ENCODE measurements at places on chromosomes 7 and 10.

DNA sequence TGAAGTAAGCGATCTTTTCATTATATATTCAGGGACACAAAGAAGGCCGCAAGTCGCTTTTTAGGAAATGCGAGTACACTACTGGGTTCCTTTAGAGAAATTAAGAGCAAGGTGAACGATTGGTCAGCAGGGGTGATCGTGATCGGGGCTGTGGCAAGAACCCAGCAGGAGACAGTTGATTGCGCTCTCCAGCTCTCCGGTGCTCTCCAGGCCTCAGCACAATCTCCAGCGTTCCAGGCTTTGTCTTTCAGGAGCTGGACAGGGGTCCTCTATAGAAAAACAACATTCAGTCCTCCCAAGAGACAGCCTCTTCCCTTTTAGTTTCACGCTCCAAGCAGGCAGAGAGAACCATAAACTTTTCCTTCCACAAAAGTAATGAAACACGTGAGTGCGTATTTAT is 170.5 kb upstream of the KLF6 start:
- DNase-seq: no peak

DNA sequence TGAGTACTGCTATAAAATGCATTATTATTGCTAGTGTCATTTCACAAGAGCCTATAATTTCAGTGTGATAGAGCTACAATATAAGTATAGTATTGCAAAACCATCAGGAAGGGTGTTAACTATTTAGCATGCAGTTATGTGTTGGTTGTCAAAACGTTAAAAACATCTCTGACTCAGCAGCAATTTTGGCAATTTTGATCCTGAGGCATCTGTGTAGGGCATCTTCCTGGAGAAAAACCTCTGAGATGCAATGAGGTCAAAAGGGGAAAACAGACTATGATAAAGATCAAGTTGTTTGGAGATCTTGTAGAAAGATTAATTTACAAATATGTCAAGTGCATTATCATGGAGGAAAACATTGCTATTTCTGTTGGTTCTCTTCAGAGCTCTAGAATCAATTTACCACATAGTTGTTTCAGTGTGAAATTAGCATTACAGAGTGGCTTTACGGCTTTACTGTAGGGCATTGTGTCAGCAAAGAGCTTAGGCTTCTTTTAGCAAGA is 5.3 kb downstream of the CFTR start:
- DNase-seq: no peak

DNA sequence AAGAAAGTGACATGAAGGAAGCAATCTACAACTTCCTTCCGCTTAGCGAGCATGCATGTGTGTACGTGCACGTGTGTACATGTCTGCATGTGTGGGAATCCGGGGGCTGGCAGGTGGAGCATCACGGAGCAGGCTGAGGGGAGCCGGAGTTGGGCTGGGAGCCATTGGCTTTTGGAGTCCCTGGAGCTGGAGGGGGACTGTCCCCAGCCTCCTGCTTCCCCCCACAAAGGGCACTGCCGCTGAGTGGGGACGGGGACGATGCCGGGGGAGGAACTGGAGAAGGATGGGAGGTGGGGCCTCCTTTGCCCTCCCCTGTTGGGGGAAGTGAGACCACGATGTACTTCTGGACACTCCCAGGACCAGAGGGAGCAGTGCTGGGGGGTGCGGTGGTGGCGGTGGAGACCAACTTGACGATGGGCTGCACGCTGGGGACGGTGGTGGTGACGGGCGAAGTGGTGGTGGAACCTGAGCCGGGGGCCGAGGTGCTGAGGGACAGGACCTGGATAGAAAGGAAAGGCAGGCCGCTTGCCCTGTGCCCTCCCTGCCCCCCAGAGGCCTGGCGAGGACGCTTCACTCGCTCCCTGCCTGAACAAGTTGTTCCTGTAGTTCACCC is 5.8 kb downstream of the AP4M1 start:
- no peak for DNase-seq

- no peak for DNase-seq
Measured at GRCh38 chr10:11110539-11110938, 92.9 kb downstream of the CELF2 start.

DNA sequence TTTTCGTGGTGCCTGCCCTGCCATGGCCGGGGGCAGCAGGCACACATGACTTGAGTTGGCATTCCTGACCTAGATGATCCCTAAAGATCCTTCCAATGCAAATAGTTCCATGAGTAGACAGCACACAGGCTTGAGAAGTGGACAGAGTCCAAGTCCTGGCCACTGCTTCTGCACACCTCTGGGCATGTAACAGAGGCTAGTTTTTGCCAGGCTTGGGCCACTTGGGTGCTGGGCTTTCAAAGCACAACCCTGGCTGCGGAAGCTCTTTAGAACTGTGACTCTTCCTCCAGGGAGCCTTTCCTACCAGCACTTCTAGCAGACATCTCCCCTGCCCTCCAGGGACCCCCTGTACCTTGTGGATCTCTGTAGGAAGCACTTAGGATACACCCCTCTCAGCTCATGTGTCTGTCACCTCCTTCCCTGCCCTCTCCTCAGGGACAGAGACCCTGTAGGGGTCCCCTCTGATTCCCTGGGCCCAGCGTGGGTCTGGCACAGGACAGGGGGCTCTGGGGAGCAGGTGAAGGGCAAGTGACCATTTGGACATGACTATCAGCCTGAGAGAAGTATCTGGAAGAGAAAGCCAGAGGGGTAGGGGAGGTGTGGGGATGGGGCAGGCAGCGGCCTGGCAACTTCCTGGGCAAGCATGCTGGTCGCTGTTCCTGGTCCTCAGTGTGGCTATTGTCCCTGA is 36.2 kb downstream of the ZCCHC24 start:
- no peak for DNase-seq

- DNase-seq: no peak
Measured at GRCh38 chr10:91566115-91566514, 66.8 kb downstream of the PPP1R3C start.

DNA sequence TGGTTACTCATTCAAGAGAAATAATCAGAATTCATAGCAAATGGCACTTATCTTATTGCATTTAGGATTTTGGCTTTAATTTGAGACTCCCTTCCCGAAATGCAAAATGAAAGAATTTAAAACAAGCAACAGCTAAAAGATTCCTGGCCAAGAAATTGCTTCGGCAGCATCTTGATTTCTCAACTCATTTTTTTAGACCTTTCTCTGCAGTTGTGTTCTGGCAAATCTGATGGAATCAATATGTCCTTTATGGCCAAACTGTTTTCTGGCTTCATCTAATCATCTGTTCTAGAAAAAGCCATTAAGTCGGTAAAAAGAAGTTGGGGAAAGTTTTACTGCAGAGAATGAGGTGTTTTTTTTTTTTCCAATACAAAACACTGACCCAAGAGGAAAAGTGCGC is 172.1 kb downstream of the SLC16A9 start:
- no peak for DNase-seq

- DNase-seq: no peak
Measured at GRCh38 chr7:16590424-16590823, 55.1 kb downstream of the ANKMY2 start.

DNA sequence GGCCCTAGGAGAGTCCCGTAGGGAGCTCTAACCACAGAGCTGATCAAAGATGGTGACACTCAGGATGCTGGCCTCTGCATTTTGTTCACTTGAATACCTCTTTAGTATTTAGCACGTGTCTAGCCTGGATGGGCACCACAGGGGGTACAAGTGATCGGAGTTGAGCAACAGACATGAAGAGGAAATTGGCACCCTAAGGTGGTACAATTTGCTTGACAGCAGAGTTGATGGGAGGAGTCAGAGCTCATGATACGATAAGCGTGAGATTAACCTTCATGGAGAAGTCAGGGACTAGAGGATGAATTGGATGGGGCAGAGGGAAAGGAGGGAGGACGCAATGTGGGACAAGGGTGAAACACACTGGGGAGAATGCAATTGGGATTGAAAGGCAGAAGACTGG is 9.9 kb upstream of the ZNF212 start:
- DNase-seq: no peak

- no peak for DNase-seq
Measured at GRCh38 chr7:101340379-101340778, 18.8 kb upstream of the IFT22 start.

DNA sequence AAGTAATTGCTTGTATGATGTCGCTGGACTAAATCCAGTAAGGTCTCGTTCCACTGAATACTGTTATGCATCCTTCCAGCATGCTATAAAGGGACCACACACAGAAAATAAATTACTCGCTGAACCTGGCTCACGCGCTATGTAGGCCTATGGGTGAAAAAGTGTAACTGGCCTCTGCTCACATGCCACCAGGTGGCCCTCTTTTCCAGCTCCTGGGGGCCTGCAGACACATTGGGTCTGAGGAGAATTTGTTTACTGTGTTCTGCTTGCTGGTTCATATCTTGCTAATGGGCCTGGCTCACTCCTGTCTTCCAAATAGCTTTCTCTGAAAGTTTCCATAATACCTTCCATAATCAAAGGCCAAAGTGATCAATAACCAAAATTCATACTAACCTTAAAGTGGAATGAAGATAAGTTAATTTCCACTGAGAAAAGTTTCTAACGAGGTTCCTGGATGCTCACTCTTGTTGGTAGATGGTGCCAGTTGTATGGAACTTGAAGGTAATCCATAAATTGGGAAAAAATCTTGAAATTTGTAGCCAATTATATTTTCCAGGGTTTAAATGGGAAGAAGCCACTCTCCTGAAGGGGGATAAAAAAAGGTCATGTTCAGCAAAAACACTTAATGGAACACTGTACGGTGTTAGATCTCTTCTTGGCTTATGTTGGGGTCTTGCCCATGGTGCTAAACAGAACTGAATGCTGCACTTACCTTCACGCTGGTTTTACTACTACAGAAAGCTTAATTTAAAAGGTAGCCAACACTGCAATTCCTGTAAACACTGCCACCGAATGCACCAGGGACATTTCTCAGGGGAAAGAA is 27.0 kb upstream of the ZPBP start:
- DNase-seq: no peak

DNA sequence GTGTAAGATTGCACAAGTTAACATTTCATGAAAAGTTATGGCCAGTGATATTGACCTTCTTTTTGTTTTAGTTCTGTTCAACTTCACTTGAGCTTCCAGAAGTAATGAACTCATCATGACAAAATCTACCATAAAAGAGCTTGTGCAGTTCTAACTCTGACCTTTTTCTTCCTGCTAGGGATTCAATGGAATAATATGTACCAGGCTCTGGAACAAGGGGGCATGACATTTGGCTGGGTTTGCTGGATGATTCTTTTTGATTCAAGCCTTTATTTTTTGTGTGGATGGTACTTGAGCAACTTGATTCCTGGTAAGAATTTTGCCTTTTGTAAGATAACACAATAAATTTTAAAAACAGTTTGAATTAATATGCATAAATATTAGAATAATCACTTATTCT is 205.0 kb downstream of the ABCA13 start:
- peak; percentile 52 for DNase-seq

DNA sequence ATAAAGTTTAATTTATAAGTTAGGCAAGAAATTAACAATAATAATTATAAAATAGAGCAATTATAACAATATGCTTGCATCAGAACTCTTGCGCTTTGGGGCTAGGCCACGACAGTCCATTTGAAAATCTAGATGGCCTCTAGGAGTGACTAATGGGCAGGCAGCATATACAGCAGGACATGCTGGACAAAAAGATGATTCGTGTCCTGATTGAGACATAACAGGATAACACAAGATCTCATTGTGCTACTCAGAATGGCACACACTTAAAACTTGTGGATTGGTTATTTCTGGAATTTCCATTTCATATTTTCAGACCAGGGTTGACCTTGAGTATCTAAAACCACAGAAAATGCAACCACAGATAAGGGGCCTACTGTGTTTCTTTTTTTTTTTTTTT is 27.5 kb downstream of the CTNNA3 start:
- DNase-seq: peak; percentile 39

- peak; percentile 22 for DNase-seq
Measured at GRCh38 chr7:73338321-73338720, 10.4 kb downstream of the FKBP6 start.

DNA sequence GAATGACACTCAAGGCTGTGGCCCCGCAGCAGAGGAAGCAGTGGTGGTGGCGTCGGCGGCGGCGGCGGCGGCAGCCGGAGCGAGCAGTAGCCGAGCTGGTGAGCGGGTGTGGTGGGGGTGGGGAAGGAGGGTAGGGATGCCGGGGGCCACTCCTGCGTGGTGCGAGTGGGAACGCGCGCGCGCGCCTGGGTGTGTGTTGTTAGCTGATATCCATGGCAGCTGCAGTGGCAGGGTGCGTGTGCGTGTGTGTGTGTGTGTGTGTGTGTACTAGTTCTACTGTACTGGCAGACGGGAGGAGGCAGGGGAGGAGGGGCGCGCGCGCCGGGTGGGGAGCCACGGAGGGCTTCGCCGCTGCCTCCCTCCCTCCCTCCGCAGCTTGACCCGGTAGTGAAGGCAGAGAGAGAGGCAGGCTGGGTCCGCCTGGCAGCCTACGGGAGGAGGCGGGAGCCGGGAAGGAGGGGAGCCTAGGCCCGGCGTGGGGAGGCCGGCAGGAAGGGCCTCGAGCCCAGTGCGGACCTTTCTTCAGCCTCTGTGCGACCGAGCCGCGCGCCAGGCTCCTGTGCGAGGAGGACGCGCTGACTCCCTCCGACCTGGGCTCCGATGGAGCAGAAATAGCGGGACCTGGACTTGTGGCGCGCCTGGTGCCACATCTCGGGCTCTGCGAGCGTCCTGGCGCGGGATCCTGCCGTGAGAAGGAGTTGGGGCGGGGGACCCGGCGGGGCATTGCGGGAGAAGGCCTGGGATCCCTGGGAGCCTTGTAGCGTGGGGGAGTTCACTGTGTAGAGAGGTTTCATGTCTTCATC is at the start of gene MAGI2:
Gene MAGI2 (minus strand): TSS at position 110 of the 803 bp plus-strand sequence. CDS start 347 bp downstream, outside the sequence.
- peak; percentile 81 for DNase-seq

DNA sequence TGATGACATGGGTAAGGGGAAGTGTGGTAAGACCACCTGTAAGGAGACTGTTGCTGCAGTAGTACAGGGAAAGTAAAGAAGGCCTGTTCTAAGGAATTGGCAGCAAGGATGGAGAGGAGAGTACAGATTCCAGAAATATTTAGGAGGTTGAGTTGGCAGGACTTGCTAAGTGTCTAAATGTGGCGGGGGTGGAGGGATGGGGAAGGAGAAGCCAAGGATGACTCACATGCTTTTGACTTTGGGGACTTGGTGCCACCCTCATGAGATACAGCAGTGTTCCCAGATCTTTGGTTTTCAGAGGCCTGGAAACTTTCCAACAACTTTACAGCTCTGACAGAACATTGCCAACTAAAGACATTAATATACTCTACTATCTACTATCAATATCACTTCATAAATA is 45.4 kb downstream of the CDK6 start:
- DNase-seq: peak; percentile 77

DNA sequence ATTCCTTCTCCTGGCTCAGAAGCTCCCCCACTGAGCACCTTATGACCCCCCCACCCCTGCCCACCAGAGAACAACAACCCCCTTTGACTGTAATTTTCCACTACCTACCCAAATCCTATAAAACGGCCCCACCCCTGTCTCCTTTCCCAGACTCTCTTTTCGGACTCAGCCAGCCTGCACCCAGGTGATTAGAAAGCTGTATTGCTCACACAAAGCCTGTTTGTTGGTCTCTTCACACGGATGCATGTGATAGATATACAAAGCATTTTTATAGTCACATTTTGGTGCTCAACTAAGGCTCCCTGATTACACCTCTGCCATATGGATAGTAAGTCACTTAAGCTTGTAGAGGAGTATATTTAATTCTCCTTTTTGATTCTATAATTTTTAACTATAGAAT is 985.8 kb downstream of the REEP3 start:
- DNase-seq: no peak

- no peak for DNase-seq
Measured at GRCh38 chr7:148289630-148290029, 300.9 kb upstream of the C7orf33 start.

Data from HCEC 1CT (cell line).